Endothelial cell of umbilical vein (primary cell): ENCODE measurements at places on chromosomes 7 and 10. TPM values are rescaled to one million over a fixed set of nuclear protein-coding genes. Genes with fewer than 3 reads are reported as not detected.

The HYAL4 gene
- polyA plus RNA-seq = not detected in 2 replicates

The ADCYAP1R1 gene
- polyA plus RNA-seq = 0.04 TPM in 1 of 2 replicates, not detected in the other

The ATG9B gene
- 0.02 and 0.04 TPM in 2 replicates for polyA plus RNA-seq

The CD36 gene
- polyA plus RNA-seq = 0.57 and 0.87 TPM in 2 replicates

The HOXA2 gene
- polyA plus RNA-seq = 1.6 and 1.9 TPM in 2 replicates
